ENCODE measurements at places on chromosomes 13 and 19.
A peak's percentile ranks its signal among the peaks of the same experiment; 100 is the strongest.

DNA sequence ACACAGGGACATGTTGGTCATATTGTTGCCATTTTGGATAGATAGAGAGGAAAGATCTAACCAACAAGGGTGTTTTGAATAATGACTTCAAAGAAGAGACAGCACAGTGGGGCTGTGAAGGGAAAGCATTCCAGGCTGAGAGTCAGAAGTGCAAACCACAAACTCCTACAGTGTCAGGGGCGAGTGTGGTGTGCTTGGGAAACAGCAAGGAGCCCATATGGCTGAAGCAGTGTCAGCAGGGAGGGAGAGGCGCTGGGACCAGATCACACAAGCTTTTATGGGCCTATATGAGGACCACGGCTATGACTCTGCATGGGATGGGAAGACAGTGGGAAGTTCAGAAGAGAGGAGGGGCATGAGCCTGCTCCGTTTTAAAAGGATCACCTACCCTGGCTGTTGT, 166.4 kb downstream of the MYO16 start:
- no peak for DNase-seq

- DNase-seq: no peak
Observed at GRCh38 chr19:16371540-16371986, 46.9 kb downstream of the KLF2 start.

DNA sequence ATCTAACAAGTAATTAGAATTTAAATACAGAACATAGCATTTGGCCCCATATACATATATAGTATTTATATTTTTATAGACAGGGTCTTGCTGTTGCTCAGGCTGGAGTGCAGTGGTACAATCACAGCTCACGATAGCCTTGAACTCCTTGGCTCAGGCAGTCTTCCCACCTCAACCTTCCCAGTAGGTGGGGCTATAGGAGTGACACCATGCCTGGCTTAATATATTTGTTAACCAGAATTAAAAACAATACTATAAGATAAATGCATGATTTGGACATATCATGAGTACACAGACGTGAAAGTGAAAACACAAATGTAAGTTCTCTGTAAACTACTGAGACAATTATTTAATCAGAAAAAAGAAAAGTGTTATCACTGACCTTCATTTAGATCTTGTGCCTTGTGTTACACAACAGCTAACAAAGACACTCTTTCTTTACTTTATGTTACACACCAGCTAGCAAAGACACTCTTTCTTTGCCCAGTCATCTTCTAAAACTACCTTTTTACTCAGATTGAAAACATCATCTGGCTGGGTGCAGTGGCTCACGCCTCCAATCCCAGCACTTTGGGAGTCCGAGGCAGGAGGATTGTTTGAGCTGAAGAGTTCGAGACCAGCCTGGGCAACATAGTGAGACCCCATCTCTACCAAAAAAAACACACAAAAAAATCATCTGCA, 22.6 kb downstream of the CARS2 start:
- peak; percentile 36 for DNase-seq

DNA sequence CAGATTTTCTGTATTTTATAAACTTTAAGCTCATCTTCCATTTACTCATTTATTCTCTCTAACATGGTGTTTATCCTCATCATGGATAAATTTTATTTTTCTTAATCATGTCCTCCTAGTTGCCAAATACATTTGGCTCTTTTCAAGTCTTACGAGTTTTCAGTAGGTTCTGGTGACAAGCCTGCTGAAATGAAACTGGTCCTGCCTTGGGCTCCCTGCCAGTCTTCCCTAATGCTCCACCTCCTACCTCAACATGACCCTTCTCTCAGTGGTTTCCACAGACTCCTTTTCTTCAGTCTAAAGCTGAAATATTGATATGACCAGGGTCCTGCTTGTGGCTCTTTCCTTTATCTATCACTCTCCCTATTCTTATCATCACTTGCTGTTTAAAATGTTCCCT, 81.2 kb downstream of the TRPC4 start:
- no peak for DNase-seq

GRCh38 chr13:91141543-91142061, 205.9 kb upstream of the MIR17HG start:
- DNase-seq: peak; percentile 4

DNA sequence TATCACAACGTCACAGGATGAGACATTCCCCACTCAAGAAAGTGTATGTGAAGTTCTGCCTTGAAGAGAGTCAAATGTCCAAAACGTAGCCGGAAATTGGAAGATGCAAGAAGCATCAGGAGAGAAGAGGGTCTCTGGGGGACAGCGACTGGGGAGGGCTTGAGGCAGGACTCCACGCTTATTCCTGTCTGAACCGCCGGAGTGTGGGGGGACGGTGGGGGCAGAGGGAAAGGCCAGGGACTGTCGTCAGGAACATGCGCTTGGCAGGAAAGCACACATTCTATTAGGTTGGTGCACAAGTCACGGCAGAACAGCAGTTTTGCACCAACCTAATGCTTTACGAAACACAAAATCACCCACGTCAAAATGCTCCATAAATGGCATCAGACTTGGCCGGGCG, 95.3 kb upstream of the TM9SF2 start:
- DNase-seq: no peak
